ENCODE measurements at places on chromosomes 12 and 14. TPM values are rescaled to one million over a fixed set of nuclear protein-coding genes. Genes with fewer than 3 reads are reported as not detected.

SALL2 gene
- total RNA-seq, result 7.8 TPM

NAV3 gene
- 6.6 TPM for total RNA-seq

GPRC5A gene
- 1.6 TPM for total RNA-seq

HPD gene
- 3.0 TPM for total RNA-seq

BHLHE41 gene
- total RNA-seq, result 2.6 TPM

CAPZA3 gene
- not detected for total RNA-seq

ESR2 gene
- total RNA-seq, result not detected

TTC6 gene
- not detected for total RNA-seq

CAPS2 gene
- total RNA-seq, result 3.6 TPM

KRT1 gene
- total RNA-seq, result not detected

MANSC4 gene
- not detected for total RNA-seq

AQP2 gene
- total RNA-seq, result not detected

PLD4 gene
- not detected for total RNA-seq

ARG2 gene
- 3.6 TPM for total RNA-seq

SERPINA6 gene
- total RNA-seq, result 6.5 TPM

CLEC1B gene
- total RNA-seq, result not detected

OTUB2 gene
- total RNA-seq, result 1.8 TPM

SPTB gene
- 8.6 TPM for total RNA-seq

TC2N gene
- total RNA-seq, result 105 TPM

USP44 gene
- total RNA-seq, result 21.1 TPM

RNASE4 gene
- total RNA-seq, result 47.5 TPM

LTB4R2 gene
- 31.3 TPM for total RNA-seq

Measured in body of pancreas (tissue), 4 donors.